Activated T-helper 1 cell treated with anti-CD3 and anti-CD28 coated beads, Interleukin-12 subunit alpha, Interleukin-12 subunit beta, Interleukin-2, Interleukin-4 antibody, amounts not matched to agents 30 ng/mL and 10 ng/mL and 1 ng/mL, durations not matched to agents 14 hours and 24 hours and 36 hours (primary cell): ENCODE measurements at places on chromosomes 11 and 22. TPM values are rescaled to one million over a fixed set of nuclear protein-coding genes. Genes with fewer than 3 reads are reported as not detected.

GRCh38 chr11:76623171-76623883, 47.2 kb downstream of the LRRC32 start:
- peaks cover 4% of the 10 kb centered on the region for H3K36me3 ChIP-seq
- no peak overlapping the region for H3K4me3 ChIP-seq
- DNase-seq = no peak
- peaks cover 17% of the 10 kb centered on the region for H3K27me3 ChIP-seq
- no peak overlapping the region for H3K27ac ChIP-seq

DNA sequence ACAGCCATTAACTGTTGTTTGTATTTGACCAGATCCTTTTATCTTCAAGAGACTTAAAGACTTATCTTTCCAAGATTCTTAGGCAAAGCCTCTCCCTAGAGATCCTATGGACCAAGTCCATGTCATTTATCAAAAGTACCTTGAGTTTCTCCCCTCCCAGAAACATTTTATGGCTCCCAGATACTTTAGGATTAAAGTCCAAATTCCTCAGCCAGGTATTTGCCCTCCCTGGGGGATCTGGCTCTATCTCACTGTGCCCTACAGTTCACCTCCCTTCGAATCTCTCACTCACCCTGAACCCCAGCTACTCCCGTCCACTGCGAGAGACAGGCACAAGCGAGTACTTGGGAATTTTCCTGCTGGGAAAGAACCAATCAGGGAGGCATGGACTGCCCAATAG, 11.9 kb downstream of the MS4A8 start:
- DNase-seq = no peak
- H3K36me3 ChIP-seq = no peaks in the 10 kb centered on the region
- H3K27me3 ChIP-seq = no peaks in the 10 kb centered on the region
- no peak overlapping the region for H3K4me3 ChIP-seq

GRCh38 chr11:20156280-20156875, 3.9 kb downstream of the DBX1 start:
- peaks cover 4% of the 10 kb centered on the region for H3K36me3 ChIP-seq
- peak; percentile 11 for DNase-seq
- peaks cover 9% of the 10 kb centered on the region for H3K4me1 ChIP-seq
- H3K27me3 ChIP-seq = peaks cover 61% of the 10 kb centered on the region

GRCh38 chr11:69403556-69404215, 77.8 kb upstream of the LINC01488 start:
- H3K27me3 ChIP-seq = peaks cover 18% of the 10 kb centered on the region
- H3K4me1 ChIP-seq = peaks cover 9% of the 10 kb centered on the region
- no peak overlapping the region for H3K27ac ChIP-seq
- no peak overlapping the region for H3K4me3 ChIP-seq
- H3K36me3 ChIP-seq = no peaks in the 10 kb centered on the region
- no peak for DNase-seq

DNA sequence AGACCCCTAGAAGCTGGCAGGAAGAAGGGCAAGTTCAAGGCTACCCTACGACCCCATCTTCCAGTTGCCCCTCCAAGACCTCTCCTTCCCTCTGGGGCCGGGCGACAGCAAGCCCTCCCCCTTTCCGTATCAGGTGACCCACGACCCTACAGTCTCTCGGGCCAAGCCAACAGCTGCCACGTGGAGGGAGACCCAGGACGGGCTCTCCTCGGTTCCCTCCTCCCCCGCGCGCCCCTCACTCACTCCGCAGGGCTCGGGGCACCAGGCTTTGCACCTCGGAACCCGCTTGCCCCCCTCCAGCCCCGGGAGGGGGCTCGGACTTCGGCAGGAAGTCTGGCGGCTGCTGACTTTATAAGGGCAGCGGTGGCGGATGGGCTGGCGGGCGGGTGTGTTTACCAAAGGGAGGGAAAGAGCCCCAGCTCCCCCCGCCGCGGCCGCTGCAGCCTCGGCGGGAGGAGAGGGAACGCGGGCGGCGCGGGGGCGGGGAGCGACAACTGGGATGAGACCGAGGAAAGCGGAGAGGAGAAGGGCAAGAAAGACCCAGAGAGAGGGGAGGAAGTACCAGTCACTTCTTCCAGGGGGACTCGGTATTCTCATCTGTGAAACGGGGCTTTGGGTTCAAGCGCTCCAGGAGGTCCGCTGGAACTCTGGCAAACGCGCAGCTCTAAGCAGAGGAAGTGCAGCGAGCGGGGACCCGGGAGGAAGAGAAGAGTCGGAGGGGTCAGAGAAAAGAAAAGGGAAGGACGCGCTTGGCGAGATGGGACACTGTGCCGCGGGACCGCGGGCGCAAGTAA, 767 bp downstream of the SLC43A1 start:
- peak; percentile 39 for DNase-seq
- H3K4me3 ChIP-seq = peak overlapping the region; percentile 99
- H3K27me3 ChIP-seq = peaks cover 4% of the 10 kb centered on the region
- H3K27ac ChIP-seq = peak overlapping the region; percentile 94
- no peaks in the 10 kb centered on the region for H3K36me3 ChIP-seq
- peaks cover 17% of the 10 kb centered on the region for H3K4me1 ChIP-seq

Gene STIP1
- 493 and 495 TPM in 2 replicates for total RNA-seq

GRCh38 chr22:47996446-47996857, 1234.0 kb downstream of the TBC1D22A start:
- H3K36me3 ChIP-seq = no peaks in the 10 kb centered on the region
- H3K27me3 ChIP-seq = no peaks in the 10 kb centered on the region
- no peaks in the 10 kb centered on the region for H3K4me1 ChIP-seq
- no peak overlapping the region for H3K27ac ChIP-seq

GRCh38 chr11:94888204-94888603, 85.2 kb downstream of the CWC15 start:
- peaks cover 5% of the 10 kb centered on the region for H3K27me3 ChIP-seq
- no peak overlapping the region for H3K4me3 ChIP-seq
- no peak overlapping the region for H3K27ac ChIP-seq
- peaks cover 6% of the 10 kb centered on the region for H3K4me1 ChIP-seq

- no peaks in the 10 kb centered on the region for H3K36me3 ChIP-seq
- H3K4me3 ChIP-seq = no peak overlapping the region
Observed at GRCh38 chr22:38907767-38908166, 35.8 kb upstream of the CBX6 start.

- no peaks in the 10 kb centered on the region for H3K27me3 ChIP-seq
- no peak overlapping the region for H3K27ac ChIP-seq
- H3K4me3 ChIP-seq = no peak overlapping the region
- H3K4me1 ChIP-seq = no peaks in the 10 kb centered on the region
Observed at GRCh38 chr11:101255036-101255435, 125.4 kb upstream of the PGR start.

DNA sequence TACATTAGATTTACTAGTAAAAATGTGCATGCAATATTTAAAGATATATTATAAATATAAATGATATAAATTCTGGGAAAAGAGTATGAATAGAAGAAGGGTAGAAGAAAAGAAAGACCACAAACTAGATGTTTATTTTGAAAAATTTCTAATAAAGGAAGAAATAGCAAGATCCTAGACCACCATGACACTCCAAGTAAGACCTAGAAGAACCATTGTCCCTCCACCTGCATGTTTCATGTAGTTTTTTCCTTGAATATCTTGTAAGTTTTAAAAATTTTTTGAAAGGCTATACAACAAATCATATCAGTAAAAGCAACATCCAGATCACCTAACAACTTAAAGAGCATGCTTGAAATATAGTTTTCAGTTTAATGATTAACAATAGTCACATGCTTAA, 46.8 kb downstream of the ARHGAP32 start:
- H3K4me3 ChIP-seq = no peak overlapping the region
- no peak for DNase-seq
- H3K36me3 ChIP-seq = no peaks in the 10 kb centered on the region
- no peak overlapping the region for H3K27ac ChIP-seq

DNA sequence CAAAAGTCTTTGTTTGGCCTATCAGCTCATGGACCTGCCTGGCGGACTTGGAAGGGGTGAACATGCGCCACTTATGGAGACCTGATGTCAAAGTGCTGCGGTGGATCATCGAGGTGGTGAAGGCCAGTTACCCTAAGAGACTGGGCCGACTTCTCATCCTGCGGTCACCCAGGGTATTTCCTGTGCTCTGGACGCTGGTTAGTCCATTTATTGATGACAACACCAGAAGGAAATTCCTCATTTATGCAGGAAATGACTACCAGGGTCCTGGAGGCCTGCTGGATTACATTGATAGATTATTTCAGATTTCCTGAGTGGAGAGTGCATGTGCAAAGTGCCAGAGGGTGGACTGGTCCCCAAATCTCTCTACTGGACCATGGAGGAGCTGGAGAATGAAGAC, 17.9 kb downstream of the ALKBH3 start:
- H3K4me1 ChIP-seq = no peaks in the 10 kb centered on the region
- peaks cover 36% of the 10 kb centered on the region for H3K36me3 ChIP-seq
- no peak overlapping the region for H3K4me3 ChIP-seq
- H3K27me3 ChIP-seq = no peaks in the 10 kb centered on the region
- no peak for DNase-seq

Gene SELENOM
- total RNA-seq = 6.4 and 9.8 TPM in 2 replicates

DNA sequence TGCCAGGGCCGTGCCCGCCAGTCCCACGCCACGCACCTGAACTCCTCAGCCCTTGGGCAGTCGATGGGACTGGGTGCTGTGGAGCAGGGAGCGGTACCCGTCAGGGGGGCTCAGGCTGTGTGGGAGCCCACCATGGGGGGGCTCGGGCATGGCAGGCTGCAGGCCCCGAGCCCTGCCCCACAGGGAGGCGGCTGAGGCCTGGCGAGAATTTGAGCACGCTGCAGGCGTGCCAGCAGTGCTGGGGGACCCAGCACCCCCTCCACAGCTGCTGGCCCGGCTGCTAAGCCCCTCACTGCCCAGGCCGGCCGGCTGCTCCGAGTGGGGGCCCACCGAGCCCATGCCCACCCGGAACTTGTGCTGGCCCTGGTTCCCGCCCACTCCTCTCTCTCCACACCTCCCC, 56.8 kb downstream of the TMPRSS5 start:
- H3K27ac ChIP-seq = no peak overlapping the region
- H3K36me3 ChIP-seq = no peaks in the 10 kb centered on the region
- peaks cover 5% of the 10 kb centered on the region for H3K4me1 ChIP-seq

GRCh38 chr11:109973486-109973885, 119.7 kb upstream of the ZC3H12C start:
- peaks cover 1% of the 10 kb centered on the region for H3K36me3 ChIP-seq
- DNase-seq = no peak
- no peak overlapping the region for H3K4me3 ChIP-seq
- H3K27me3 ChIP-seq = peaks cover 7% of the 10 kb centered on the region
- H3K27ac ChIP-seq = no peak overlapping the region

GRCh38 chr11:68092411-68092810, 28.8 kb downstream of the CHKA start:
- H3K4me3 ChIP-seq = no peak overlapping the region
- no peak for DNase-seq
- no peak overlapping the region for H3K27ac ChIP-seq
- no peaks in the 10 kb centered on the region for H3K36me3 ChIP-seq
- H3K27me3 ChIP-seq = peaks cover 5% of the 10 kb centered on the region
- H3K4me1 ChIP-seq = no peaks in the 10 kb centered on the region

DNA sequence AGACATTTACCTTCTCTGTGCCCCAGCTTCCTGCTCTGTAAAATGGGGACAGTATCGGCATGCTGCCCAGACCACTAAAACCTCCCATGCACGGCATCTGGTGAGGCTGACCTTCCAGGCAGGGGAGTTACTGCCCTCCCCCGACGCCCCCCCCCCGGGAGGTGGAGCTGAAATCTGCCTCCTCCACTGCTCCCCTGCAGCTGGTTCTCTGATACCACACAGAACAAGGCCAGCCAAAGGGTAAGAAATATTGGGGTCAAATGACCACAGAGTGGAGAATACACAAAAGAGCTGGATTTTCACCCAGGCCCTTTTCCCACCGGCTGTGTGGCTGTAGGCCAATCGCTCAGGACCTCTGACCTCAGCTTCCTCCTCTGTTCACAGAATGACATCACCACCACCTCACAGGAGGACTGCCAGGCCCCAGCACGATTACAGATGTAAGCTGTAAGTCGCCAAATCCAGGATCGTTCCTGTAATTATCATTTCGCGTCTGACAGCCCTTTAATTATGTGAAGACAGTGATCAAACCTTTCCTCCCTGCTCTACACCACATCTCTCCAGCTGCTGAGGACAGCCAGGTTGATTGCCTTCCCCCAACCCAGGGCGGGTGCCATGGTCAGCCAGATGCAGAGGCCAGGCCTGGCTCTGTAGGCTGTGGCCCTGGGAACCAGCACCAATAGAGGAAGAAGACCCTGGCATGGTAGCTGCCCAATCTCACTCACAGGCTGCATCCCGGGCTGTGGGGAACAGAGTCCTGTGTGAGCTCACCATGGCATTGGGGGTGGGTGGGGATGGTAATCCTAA, 35.7 kb upstream of the KLHL35 start:
- H3K36me3 ChIP-seq = no peaks in the 10 kb centered on the region
- no peak overlapping the region for H3K27ac ChIP-seq
- no peak overlapping the region for H3K4me3 ChIP-seq
- no peaks in the 10 kb centered on the region for H3K27me3 ChIP-seq
- no peak for DNase-seq
- H3K4me1 ChIP-seq = no peaks in the 10 kb centered on the region

Gene MMP8
- not detected in 2 replicates for total RNA-seq

Gene MMP12
- 0.10 TPM in 1 of 2 replicates, not detected in the other for total RNA-seq

Gene CATSPER1
- total RNA-seq = 0.18 and 0.76 TPM in 2 replicates

- no peak for DNase-seq
- peaks cover 9% of the 10 kb centered on the region for H3K4me1 ChIP-seq
- peak overlapping the region; percentile 75 for H3K4me3 ChIP-seq
- H3K27me3 ChIP-seq = no peaks in the 10 kb centered on the region
- peaks cover 2% of the 10 kb centered on the region for H3K36me3 ChIP-seq
- no peak overlapping the region for H3K27ac ChIP-seq
Observed at GRCh38 chr11:534396-535209, 773 bp downstream of the HRAS start.

Gene NPAS4
- not detected in 2 replicates for total RNA-seq

Gene DDIAS
- total RNA-seq = 28.7 and 29.4 TPM in 2 replicates

Gene OOSP2
- total RNA-seq = not detected in 2 replicates

Gene ASPHD2
- total RNA-seq = 23.4 and 23.5 TPM in 2 replicates

GRCh38 chr11:83392556-83392955, 106.4 kb upstream of the CCDC90B start:
- H3K36me3 ChIP-seq = no peaks in the 10 kb centered on the region
- DNase-seq = no peak
- H3K4me3 ChIP-seq = no peak overlapping the region
- no peaks in the 10 kb centered on the region for H3K27me3 ChIP-seq
- H3K27ac ChIP-seq = no peak overlapping the region

DNA sequence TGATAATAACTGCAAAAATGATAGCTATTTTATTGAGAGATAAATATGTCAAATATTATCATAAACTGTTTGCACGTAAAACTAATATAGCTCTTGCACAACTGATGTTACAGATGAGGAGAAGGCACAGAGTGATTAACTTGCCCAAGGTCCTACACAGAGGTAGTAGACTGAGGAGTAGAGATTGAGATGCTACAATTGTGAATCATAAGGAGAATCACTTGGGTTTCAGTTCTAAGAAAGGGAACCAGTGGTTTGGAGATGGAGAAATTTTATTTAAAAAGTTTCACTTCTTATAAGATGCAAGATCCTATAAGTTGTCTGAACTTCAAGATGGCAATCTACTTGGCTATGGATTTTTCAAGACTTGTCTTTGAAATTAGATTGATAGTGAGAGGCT, 224.8 kb upstream of the RAG2 start:
- H3K36me3 ChIP-seq = no peaks in the 10 kb centered on the region
- DNase-seq = no peak
- no peaks in the 10 kb centered on the region for H3K4me1 ChIP-seq
- H3K4me3 ChIP-seq = no peak overlapping the region
- H3K27ac ChIP-seq = no peak overlapping the region
- no peaks in the 10 kb centered on the region for H3K27me3 ChIP-seq
